ENCODE measurements at places on chromosomes 3 and 15.
A peak's percentile ranks its signal among the peaks of the same experiment; 100 is the strongest.

DNA sequence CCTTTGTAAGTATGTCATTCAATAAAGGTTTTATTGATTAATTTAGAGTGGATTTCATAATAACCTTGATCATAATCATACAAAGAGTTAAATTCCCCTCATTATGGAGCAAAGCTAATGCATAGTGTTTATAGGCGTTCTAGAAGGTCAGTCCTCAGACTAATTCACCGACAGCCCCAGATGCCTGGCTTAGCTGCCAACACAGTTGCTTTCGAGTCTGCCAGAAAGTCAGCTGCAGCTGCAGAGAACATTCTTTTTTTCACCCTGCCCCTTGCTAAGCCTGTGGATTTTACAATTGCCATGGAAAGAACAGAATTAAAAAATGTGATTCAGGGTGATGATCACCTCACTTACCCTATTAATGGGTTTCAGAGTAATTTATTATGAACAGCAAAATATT, 21.2 kb downstream of the CADM2 start:
- no peak for DNase-seq

- DNase-seq = no peak
These were observed 101.4 kb downstream of the LMLN start for GRCh38 chr3:198061119-198062067.

GRCh38 chr3:188747489-188747888, 424.3 kb upstream of the TPRG1 start:
- no peak for DNase-seq

GRCh38 chr3:107525644-107526305, 3.0 kb downstream of the BBX start:
- DNase-seq = peak; percentile 21

GRCh38 chr3:132209855-132210254, 107.4 kb upstream of the ACP3 start:
- DNase-seq = no peak

GRCh38 chr3:110677506-110677905, 394.1 kb upstream of the NECTIN3 start:
- no peak for DNase-seq

DNA sequence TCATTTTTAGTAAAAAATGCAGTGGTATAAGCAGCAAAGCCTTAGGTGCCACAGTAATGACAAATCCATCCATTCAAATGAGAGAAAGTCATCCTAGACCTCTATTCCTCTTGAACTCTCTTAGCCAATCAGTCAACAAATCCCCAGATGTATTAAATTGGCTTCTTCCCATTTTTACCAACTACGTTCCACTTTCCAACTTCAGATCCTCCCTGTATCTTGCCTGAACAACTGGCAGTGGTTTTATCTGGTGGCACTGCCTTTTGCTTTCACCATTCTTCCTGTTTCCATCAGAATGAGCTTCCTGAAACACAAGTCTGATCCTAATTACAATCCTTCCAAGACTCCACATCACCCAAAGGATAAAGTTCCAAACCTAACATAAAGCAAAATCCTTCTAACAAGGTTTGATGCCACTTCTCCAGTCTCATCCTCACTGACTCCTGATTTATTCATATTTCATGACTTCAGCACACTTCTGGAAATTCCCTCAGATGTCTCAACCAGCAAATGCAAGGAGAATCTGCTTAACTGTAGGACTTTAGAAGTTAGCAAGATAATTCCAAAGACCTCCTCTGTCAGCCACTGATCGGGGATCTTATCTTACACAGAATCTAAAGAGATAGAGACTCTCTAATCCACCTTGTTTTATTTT, 69.8 kb upstream of the SLC4A7 start:
- DNase-seq = no peak

GRCh38 chr3:188943591-188943990, 228.2 kb upstream of the TPRG1 start:
- no peak for DNase-seq

DNA sequence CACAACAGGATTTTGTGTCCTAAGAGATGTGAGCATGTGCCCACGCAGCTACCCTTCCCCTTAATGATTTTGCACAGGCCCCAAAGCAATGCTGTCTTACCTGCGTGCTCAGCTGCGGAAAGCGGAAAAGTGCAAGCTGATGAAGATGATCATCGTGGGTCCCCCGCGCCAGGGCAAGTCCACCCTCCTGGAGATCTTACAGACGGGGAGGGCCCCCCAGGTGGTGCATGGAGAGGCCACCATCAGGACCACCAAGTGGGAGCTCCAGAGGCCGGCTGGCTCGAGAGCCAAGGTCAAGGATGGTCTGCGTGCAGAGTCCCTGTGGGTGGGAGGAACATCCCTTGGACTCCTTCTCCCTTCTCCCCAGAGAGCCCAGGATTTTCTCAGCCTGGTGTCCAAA, 103.1 kb downstream of the LRRK1 start:
- DNase-seq = no peak

- no peak for DNase-seq
These were observed 545.5 kb downstream of the ZPLD1 start for GRCh38 chr3:102980355-102980696.

DNA sequence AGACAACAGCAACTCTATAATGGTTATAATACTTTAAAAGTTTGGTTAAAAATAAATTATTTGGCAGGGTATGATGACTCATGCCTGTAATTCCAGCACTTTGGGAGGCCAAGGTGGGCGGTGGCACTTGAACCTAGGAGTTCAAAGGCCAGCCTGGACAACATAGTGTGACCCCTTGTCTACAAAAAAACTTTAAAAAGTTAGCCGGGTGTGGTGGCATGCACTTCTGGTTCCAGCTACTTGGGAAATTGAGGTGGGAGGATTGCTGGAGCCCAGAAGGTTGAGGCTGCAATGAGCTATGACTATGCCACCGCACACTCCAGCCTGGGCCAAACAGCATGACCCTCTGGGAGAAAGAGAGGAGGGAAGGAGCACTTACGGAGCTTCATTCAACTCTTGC, 7.7 kb upstream of the TRPC1 start:
- DNase-seq = no peak

DNA sequence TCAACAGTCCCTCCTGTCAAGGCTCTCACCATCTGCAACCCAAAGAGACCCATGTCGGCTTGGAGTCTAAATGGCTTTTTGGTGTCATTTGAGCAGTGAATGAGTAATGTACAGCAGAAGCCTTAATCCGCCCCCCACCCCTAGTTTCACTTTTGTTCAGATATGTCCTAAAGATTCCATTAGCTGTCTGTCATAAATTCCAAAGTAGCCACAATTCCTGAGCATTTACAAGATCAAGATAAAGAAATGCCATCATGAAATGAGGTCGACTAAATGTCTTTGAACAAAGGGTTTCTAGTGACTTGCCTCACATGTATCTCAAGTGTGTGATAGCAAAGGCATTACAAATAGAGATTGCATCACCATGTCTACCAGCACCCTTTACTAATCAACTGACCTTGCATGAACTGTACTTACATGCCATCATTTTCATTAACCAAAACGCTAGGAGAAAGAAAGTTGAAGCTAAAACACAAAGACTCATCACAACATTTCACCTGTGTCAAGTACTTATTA, 123.8 kb upstream of the PHLDB2 start:
- no peak for DNase-seq

DNA sequence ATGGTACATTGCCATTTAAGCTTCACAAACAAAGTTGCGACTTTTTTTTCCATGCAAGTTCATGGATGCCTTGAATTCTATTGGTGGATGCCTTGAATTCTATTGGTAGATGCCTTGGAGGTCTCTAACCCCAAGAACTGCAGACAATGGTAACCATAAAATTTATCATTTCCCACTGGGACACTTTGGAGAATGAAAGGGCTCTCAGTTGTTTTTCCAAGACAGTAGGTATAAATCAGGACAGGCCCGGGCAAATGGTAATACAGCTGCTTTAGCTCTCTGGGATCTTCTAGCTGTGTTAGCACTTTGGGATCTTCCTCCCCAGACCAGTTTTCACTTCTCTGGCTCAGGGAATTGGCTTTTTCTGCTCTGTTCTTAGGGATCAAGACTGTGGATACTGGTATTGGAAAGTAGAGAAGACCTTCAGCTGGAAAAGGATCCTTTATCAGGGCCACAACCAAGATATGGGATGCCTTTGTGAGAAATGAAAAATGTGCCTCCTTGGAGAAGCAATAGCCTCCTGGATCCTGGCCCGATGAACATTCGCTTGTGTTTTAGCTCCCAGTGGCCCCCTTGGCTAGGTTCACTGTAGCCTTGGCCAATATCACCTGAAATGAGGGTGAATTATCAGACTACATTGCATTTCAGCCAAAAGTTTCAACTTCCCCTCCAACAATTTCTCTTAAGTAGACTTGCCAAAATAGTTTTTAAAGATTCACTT, 8.3 kb downstream of the LRRC3B start:
- no peak for DNase-seq

- DNase-seq = no peak
These were observed 894 bp upstream of the TM4SF4 start for GRCh38 chr3:149473357-149474249.

All from activated naive CD4-positive, alpha-beta T cell treated with Interleukin-2 at 50 U/mL for 16 hours (primary cell).